ENCODE measurements at places on chromosomes 12 and 14.
A peak's percentile ranks its signal among the peaks of the same experiment; 100 is the strongest.

GRCh38 chr12:32743264-32743663 is 12.4 kb downstream of the YARS2 start:
- no peak for DNase-seq

GRCh38 chr14:104789752-104790743 is 5.5 kb downstream of the AKT1 start:
- no peak for DNase-seq

DNA sequence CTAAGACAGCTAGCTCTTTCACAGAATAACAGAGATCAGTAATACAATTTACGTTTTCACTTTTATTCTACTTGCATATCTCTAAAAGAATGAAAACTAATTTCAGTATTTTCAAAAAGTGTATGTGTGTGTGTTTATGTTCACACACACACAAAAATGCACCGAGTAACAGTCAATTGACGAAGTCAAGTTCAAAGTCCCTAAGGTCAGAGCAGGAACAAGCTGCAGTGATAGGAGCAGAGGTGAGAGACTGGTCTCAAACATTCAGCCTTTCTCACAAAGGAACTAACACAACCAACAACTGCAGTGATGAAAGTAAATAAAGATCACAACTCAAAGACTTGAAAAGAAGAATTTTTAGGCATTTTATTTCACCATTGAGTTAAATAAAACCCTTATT is 429.7 kb downstream of the C12orf50 start:
- DNase-seq, result no peak

GRCh38 chr14:97137705-97138104 is 340.5 kb downstream of the VRK1 start:
- DNase-seq, result no peak

DNA sequence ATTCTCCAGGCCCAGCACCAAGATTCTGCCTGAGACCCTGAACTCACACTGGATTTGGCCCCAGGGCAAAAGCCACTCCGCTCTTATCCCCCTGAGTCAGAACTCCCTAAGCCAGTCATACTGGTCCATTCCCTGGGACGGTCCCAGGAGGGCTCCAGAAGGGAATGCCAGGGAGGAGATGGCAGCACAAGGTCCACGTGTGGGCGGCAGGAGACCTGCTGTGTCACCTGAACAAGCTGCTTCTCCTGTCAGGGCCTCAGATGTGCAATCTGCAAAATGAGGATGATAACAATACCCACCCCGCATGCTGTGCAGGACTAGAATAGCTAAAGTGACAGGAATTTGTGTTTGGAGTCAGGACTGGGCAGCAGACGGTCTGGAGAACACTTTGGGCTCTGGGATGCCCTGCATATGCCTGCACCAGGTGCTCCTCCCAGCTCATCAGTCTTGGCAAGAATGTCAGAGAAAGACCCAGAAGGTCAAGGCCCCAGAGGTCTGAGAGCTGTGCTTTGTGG is 40.3 kb downstream of the CMKLR1 start:
- no peak for DNase-seq

GRCh38 chr12:105331805-105332251 is 1.3 kb downstream of the C12orf75 start:
- no peak for DNase-seq

- peak; percentile 52 for DNase-seq
These were observed 2.5 kb upstream of the TEP1 start for GRCh38 chr14:20415782-20416206.

DNA sequence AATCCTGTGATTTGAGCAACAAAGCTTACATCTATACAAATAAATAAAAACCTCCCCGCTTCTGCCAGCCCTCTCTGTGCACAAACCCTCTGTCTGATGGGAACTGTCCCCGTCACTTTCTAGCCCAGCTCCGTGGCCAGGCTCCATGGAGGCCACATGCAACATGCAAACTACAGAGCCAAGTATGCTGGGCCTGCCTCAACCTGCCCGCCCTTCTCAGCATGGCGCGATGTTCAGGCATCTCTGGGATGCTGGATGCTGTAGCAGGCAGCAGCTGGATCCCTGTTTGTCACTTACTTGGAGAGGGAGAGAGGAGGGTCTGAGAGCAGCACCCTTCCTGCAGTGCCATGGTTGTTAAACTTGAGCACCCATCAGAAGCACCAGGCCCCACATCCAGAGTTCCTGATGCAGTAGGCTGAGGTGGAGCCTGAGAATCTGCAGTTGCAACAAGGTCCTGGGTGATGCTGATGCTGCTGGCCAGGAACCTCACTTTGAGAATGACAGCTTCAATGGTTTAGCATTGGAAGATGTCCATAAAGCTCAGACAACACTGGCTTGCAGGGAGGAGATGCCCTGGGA is 32.4 kb downstream of the CLMN start:
- DNase-seq, result no peak

GRCh38 chr12:120659151-120659525 is 18.7 kb downstream of the CABP1 start:
- no peak for DNase-seq

- no peak for DNase-seq
These were observed 6.2 kb upstream of the STXBP6 start for GRCh38 chr14:25055992-25056687.

- no peak for DNase-seq
These were observed 26.2 kb downstream of the SNRPF start for GRCh38 chr12:95884998-95885397.

DNA sequence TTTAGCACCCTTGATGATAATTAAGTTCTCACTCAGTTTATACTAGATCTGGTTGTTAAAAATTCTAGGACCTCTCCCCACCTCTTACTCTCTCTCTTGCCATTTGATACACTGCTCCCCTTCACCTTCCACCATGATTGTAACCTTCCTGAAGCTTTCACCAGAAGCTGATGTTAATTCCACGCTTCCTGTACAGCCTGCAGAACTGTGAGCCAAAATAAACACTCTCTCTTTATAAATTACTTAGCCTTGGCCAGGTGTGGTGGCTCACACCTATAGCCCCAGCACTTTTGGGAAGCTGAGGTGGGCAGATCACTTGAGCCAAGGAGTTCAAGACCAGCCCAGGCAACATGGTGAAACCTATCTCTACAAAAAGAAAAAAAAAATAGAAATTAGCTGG is 11.1 kb upstream of the HECTD4 start:
- no peak for DNase-seq

DNA sequence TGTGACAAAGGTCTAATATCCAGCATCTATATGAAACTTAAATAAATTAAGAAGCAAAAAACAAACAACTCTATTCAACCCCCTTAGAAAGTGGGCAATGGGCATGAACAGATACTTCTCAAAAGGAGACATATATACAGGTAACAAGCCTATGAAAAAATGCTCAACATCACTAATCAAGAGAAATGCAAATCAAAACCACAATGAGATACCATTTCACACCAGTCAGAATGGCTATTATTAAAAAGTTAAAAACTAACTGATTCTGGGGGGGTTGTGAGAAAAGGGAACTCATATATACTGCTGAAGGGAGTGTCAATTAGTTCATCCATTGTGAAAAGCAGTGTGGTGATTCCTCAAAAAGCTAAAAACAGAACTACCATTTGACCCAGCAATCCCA is 198.9 kb downstream of the BMP4 start:
- no peak for DNase-seq

- DNase-seq, result no peak
These were observed 26.7 kb upstream of the CFAP54 start for GRCh38 chr12:96462571-96463280.

GRCh38 chr14:51834240-51834639 is 26.2 kb upstream of the GNG2 start:
- DNase-seq, result no peak

- no peak for DNase-seq
These were observed 9.9 kb downstream of the SLC15A4 start for GRCh38 chr12:128813883-128814282.

- DNase-seq, result no peak
These were observed 20.6 kb upstream of the SNRPF start for GRCh38 chr12:95838125-95838524.

Data from left kidney (tissue), 8 donors.